Activated CD4-positive, alpha-beta T cell treated with anti-CD3 and anti-CD28 coated beads for 48 hours (primary cell): ENCODE measurements at places on chromosomes 6 and 20.

- DNase-seq: no peak
Observed at GRCh38 chr6:1606780-1607515, 2.8 kb upstream of the FOXC1 start.

GRCh38 chr6:82322386-82322785, 41.2 kb upstream of the TPBG start:
- no peak for DNase-seq

DNA sequence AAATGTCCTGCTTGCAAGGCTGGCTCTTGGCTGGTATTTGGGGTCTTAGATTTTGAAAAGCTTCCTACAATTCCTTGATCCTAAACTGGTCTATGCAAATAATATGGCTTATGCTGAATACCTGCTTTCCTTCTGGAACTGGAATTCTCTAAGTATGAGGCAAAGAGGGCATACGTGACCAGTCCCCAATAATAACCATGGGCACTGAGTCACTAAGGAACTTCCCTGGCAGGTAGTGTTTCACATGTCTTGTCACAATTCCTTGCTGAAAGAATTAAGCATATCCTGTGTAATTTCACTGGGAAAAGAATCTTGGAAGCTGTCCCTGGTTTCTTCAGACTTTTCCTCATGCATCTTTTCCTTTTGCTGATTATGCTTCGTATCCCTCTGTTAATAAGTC, 106.5 kb downstream of the MMS22L start:
- no peak for DNase-seq

- DNase-seq: no peak
Observed at GRCh38 chr6:135784507-135784906, 67.0 kb upstream of the PDE7B start.

DNA sequence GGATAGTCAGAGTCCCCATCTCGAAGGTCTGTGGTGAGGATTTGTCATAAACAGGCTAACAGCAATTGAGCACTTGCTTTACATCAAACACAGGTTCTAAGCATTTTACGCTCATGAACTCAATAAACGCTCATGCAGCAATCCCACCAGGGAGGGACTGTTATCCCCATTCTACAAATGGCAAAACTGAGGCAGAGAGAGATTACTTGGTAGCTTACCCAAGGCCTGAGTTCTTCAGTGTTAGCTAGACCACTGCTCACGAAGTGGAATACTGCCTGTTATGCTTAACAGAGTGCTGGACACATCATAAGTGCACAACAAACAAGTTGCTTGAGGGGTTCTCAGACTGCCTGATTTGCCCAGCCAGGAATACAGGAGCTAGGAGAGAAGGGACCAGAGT, 23.7 kb upstream of the TCP11 start:
- no peak for DNase-seq

GRCh38 chr6:93721386-93722048, 302.2 kb upstream of the EPHA7 start:
- no peak for DNase-seq
